ENCODE measurements at places on chromosomes 7 and 10.
A peak's percentile ranks its signal among the peaks of the same experiment; 100 is the strongest.

DNA sequence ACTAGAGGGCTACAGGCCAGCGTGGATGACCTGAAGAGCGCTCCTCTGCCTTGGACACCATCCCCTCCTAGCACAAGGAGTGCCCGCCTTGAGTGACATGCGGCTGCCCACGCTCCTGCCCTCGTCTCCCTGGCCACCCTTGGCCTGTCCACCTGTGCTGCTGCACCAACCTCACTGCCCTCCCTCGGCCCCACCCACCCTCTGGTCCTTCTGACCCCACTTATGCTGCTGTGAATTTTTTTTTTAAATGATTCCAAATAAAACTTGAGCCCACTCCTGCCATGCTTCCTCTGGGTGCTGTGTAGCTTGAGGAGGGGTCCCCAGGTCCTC, 4.5 kb downstream of the SNCG start:
- no peak for DNase-seq

GRCh38 chr10:87818505-87819288, 671 bp upstream of the ATAD1 start:
- DNase-seq: peak; percentile 61

- no peak for DNase-seq
Observed at GRCh38 chr7:46930366-46930765, 651.5 kb downstream of the TNS3 start.

DNA sequence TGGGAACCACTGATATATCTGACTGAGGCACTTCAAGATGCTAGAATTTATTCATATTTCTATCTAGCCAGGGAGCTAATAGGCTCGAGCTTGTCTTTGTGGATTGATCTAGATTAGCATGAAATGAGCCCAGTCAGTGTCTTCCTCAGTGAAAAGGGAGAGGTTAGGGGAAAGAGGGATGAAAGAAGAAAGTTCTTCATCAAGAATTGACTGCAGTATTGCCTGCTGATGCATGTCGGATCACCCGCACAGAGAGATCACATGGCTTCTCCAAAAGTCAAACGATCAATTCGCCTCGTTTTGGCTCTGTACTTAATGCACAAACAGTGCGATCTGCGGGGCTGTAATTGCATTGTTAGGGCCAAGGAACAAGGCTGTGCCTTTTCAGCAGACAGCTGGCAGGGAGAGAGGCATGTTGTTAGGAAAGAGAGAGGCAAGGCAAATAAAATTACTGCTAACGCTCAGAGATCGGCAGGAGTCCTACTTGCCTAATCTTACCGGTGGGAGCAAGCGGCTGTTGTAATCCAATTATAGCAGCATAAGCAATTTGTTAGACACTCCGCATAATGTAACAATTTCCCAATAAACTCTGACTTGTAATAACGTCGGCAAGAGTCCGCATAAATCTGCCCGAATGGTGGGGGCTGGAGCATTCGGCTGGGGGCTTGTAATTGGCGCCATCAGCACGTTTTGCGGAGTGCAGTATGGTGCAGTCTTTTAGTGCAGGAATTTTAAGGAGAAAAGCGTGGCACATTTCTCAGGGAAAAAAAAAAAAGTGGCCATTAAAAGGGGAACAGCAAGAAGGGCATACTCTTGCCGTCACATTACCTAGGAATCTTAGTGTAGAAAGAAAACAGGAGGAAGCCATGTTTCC, 102.1 kb downstream of the POLL start:
- no peak for DNase-seq

GRCh38 chr7:35630024-35630972, 64.6 kb downstream of the HERPUD2 start:
- no peak for DNase-seq

GRCh38 chr10:99520040-99520846, 12.5 kb upstream of the NKX2-3 start:
- peak; percentile 85 for DNase-seq

DNA sequence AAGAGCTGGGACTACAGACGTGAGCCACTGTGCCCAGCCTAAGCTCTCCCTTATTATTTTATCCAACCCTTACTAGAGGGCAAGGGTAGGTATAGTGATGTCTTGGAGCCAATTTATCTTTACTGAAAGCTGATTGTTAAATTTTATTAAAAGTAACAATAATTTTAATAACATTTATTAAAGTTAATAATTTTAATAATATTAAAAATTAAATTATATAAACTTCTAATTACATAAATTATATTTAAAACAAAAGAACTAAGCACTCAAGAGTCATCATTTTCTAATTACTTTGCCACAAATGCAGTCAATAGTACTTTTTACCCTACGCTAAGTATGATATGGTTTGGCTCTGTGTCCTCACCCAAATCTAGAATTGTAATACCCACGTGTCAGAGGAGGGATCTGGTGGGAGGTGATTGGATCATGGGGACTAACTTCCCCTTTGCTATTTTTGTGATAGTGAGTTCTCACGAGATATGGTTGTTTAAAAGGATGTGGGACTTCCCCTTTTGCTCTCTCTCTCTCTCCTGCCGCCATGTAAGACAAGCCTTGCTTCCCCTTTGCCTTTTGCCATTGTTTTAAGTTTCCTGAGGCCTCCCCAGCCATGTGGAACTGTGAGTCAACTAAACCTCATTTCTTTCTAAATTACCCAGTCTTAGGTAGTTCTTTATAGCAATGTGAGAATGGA, 58.4 kb upstream of the ETV1 start:
- peak; percentile 78 for DNase-seq

DNA sequence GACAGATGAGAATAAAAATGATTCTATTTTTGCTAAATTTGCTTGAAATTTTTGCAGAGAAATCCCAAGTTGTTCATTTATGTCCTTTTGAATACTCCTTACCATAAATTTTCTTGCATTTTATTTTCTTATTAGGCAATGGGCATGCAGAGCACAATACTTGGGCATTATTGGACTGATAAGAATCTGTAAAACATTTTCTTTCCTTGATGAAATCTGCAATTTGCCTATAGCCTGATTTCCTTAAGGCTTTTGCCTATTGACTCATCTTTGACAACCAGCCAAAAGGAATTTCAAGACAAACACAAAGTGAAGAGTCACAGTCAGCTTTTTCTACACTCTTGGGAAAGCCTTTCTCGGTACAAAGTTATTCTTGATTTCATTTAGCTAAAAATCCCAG, 30.5 kb upstream of the GNAT3 start:
- DNase-seq: no peak

GRCh38 chr7:14714161-14714728, 188.3 kb downstream of the DGKB start:
- no peak for DNase-seq

GRCh38 chr7:51103718-51104117, 212.9 kb downstream of the COBL start:
- no peak for DNase-seq

- DNase-seq: no peak
Observed at GRCh38 chr7:128687131-128687530, 15.0 kb downstream of the GARIN1A start.

GRCh38 chr7:5322621-5323410, 40.1 kb downstream of the SLC29A4 start:
- DNase-seq: no peak

- no peak for DNase-seq
Observed at GRCh38 chr7:38335128-38335491, 61.7 kb upstream of the TARP start.

- DNase-seq: no peak
Observed at GRCh38 chr7:582931-583330, 63.3 kb upstream of the PDGFA start.

Measured in hematopoietic multipotent progenitor cell treated with erythropoietin and hydrocortisone succinate and interleukin-3 and kit ligand, for 4 days (in vitro differentiated cells).